ENCODE measurements at places on chromosomes 6 and 20.
A peak's percentile ranks its signal among the peaks of the same experiment; 100 is the strongest.

DNA sequence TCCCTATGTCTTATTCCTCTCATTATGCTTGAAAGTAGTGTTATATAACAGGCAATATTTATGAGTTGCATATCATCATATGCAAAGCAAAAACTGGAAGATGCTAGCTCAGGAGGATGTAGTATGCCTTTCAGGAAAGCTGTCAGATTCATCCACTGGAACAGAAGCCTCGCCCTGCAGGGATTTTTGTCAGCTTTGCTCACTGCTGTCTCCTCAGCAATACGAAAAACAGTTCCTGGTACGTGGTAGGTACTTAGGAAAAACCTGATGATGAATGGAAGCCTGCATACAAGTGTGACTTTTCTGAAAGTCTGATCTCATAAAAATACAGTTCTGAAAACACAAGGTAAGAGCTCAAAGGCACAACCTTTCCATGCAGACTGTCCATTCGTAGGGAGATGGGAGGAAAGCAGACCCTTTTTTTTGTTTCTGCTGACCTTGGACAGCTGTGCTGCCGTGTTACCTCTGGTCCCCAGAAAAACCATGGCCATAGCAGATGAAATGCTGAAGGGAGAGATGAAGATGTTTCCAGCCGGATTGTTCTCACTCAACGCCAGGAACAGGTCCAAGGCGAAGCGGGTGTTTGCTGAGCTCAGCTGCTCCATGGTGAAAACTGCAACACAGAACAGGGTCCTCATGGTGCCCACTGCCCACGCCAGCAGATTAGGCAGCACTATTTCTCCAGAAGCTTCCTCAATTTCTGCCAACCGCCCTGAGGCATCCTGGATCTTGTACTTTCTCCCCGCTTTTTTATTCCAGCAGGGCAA is 1.5 kb downstream of the SERPINB1 start:
- no peak for DNase-seq

DNA sequence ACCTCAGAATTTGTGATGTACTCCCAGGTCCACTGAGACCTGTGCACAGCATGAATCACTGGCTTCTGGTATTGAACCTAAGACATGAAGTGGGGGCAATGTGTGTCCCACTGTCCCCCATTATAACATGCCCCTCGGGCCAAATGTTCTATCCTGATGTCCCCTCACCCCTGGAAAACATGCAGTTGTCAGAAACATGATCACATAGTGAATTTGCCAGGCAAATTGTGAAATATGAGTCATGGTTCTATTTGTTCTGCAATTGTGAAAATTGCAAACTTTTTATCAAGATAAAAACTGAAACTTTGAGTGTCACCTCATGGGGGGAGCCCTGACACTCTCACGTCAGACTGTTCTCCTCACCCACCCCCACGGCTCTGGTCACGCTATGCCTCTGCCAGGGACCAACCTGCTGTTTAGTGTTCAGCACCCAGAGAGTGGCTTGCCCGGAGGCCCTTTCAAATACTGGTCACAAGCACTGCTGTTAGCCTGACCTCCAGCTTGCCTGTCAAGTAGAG is 305.3 kb downstream of the CLIC5 start:
- no peak for DNase-seq

GRCh38 chr6:63517221-63517620 is 55.1 kb upstream of the LOC128125822 start:
- no peak for DNase-seq

- no peak for DNase-seq
Observed at GRCh38 chr6:47161176-47161687, 119.1 kb upstream of the ADGRF1 start.

DNA sequence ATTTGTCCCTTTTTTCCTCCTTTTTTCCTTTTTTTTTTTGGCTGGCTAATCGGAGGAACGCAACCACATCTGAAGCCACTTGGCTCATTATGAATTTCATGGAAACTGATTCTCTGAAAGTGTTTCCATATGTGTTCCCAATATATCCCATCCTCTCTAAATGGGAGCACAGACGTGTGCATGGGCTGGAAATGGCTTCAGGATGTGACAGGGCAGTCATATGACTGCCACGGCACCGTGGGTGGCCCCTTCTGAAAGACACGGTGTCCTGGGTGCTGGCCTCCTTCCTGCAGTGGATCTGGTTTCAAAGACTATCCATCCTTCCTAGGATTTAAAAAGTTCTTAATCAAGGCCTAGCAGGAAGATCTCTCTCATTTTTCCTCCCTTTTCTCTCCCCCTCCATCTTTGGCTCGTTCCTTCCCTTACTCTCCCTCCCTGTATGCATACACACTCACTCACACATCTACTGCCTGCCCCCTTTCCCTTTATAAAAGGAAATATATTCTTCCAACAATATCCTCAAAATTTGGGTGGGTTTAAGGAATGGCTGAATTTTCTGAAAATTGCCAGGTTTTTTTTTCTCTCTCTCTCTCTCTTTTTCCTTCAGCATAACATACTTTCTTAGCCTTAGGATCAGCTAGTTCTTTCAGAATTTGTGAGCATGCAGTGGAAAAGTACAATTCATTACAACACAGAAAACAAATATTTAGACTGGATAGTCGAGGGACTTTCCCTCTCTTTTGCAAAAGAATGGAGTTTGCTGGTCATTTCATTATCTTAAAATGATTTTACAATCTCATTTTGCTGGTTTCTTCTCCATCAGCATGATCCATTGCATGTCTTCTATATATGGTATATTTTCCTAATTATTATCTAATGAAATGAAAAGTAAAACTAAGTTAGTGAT is 161.2 kb upstream of the SUPT3H start:
- DNase-seq = no peak

DNA sequence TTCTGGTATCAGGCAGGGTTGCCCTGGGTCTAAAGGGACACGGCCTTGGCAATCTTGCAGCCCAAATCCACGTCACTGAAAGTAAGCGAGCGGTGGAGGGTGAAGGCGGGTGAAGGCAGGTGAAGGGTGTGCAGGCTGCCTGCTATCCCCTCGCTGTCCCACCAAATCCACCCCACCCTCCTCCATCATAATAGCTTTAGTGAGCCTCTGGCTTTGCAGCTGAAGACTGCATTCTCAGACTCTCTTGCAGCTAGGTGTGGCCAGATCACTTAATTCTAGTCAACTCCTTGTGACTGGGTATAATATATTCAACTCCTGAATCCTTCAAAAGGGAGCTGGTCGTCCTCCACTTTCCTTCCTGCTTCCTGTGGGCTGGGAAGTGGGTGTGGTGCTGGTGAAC is 126.7 kb upstream of the TRAF3IP2 start:
- no peak for DNase-seq

- DNase-seq = no peak
Observed at GRCh38 chr6:63716169-63716568, 80.6 kb downstream of the PHF3 start.

DNA sequence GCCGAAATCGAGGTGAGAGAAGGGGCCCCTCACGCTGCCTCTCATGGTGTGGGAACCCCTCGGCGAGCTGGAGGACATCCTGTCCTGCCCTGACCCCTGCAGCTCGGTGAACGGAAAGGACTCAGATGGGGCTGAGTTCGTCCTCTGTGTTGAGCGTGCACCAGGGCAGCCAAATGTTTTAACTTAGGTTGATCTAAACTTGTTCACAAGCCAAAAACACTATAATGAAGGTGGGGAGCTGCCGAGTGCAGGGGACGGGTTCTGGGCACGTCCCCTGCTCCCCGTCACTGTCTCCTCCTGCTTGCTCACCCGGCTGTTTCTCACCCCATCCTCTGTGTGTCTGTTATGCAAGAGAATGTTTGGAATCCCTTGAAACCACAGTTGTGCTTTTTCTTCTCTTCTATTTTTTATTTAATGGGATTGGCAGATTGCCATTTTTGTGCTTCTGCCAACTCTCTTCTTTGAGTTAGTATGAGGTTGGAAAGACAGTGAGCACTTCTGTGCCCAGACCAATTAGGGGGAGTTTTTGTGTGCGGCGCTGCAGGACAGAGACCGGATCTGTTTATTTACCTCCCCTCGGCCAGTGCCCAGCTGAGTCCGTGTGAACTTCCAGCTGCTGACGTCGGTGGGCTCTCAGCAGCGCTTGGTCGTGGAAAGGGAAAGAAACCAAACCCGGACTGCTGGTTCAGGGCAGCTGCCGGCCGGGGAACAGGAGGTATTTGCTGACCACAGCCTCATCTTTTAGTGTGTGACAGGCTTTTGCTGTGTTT is 158.1 kb downstream of the DTNBP1 start:
- peak; percentile 45 for DNase-seq

DNA sequence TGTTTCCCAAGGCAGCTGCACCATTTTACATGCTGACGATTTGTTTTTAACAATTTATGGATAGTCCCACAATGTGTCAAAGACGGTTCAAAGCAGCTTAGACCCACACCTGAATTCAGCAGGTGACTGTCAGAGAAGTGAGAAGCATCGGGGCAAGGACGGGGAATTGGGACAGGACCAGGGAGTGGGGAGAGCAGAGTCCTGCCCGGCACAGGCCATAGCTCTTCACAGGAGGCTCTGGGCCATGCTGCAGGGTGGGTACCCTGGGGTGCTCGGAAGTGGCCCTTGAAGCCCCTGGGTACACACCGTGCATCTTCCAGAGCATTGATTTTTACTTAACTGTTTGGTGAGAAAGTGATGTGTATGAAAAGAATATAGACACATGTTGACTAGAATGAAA is 33.2 kb upstream of the PHACTR3 start:
- DNase-seq = no peak

GRCh38 chr6:11428895-11429294 is 108.7 kb upstream of the TMEM170B start:
- no peak for DNase-seq

GRCh38 chr6:120392941-120393340 is 941.3 kb downstream of the TBC1D32 start:
- no peak for DNase-seq

GRCh38 chr6:30685157-30686008 is 1.1 kb downstream of the PPP1R18 start:
- DNase-seq = no peak

DNA sequence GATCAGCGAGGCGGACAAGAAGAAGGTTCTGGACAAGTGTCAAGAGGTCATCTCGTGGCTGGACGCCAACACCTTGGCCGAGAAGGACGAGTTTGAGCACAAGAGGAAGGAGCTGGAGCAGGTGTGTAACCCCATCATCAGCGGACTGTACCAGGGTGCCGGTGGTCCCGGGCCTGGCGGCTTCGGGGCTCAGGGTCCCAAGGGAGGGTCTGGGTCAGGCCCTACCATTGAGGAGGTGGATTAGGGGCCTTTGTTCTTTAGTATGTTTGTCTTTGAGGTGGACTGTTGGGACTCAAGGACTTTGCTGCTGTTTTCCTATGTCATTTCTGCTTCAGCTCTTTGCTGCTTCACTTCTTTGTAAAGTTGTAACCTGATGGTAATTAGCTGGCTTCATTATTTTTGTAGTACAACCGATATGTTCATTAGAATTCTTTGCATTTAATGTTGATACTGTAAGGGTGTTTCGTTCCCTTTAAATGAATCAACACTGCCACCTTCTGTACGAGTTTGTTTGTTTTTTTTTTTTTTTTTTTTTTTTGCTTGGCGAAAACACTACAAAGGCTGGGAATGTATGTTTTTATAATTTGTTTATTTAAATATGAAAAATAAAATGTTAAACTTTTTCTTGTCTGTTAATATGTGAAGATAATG is 2.2 kb downstream of the HSPA1B start:
- peak; percentile 42 for DNase-seq

DNA sequence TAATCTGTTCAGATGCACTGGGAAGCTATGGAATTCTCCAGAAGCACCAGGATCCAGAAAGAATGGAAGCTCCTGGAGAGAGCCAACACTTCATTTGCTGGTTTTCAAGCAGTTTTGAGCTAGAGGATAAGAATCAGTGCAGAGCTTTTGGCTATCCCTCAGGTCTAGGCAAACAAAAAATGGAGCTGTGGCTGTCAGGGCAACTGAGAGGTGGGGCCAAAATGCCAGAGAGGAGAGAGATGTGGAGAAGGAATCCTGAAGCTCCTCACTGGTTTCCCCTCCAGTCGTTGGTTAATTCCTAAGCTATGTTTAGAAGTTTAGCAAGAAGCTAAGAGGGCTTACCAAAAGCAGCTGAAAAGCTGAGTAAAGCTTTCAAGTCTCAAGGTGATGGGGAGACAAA is 294.2 kb upstream of the JARID2 start:
- no peak for DNase-seq

DNA sequence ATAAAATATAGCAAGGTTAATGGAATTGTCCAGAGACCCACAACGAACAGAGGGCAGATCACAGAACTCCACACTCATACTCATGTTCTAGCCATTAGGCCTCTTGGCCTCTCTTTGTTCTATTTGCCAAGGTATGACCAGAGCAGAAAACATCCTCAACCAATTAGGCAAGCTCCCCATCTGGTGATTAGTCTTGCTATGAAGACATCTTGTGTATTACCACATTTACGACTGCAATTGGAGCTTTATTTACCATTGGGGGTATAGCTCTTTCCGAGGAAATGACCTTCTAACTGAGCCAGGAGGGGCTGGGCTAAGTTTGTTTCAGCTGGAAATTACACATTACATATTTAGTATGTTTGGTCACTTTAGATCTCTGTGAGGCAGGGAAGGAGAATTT is 593.9 kb downstream of the CD109 start:
- no peak for DNase-seq

- peak; percentile 75 for DNase-seq
Observed at GRCh38 chr6:42260396-42260888, 42.8 kb upstream of the MRPS10 start.

GRCh38 chr20:20317195-20317594 is 50.7 kb upstream of the INSM1 start:
- DNase-seq = no peak

DNA sequence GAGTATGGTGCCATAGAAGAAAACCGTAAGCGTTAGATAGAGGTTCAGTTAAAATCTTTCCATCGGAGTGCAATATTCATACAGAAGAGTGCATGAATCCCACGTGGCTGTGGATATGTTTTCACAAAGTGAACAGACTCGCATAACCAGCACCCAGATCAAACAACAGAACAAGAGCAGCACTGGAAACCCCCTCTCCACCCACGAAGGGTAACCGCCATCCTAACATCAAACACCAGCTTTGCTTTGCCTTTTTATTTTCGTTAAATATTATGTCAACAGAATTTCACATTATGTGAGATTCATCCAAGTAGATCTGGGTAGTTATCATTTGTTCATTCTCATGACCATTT is 4.7 kb downstream of the GTSF1L start:
- DNase-seq = no peak

DNA sequence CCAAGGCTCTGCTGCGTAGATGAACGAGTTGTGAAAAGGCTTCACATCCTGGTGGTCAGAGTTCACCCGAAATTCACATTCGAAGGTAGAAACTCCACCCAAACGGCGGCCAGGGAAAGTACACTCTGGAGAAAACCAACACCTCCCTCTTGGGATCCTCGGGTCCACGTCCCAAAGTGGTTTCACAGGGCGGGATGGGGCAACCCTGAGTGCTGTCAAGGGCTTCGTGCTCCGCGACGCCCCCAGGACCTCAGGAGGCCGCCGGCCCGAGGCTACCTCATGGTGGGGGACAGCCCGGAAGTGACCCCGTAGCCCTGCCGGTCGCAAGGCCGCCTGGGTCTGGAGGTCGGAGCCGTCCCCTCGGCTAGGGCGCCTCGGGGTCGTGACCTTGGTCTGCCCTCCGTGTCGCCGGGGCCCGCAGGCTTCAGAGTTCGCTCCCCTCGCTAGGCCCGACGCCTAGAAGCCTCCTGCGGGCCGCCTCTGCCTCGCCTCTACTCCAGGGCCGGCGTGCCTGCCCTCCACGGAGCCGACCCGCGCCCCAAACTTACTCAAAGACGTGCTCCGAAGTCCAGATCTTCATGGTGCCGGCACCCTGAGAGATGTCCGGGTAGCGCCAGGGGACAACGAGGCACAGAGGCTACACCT is at the start of gene PRELID3B:
PRELID3B (minus strand) TSS at position 636 of the 645 bp plus-strand sequence; CDS start at position 580, 56 bp downstream.
- DNase-seq = peak; percentile 34
